ENCODE measurements at places on chromosomes 4 and X. TPM values are rescaled to one million over a fixed set of nuclear protein-coding genes. Genes with fewer than 3 reads are reported as not detected.

Gene CLDN34
- 0.86 TPM for total RNA-seq

DNA sequence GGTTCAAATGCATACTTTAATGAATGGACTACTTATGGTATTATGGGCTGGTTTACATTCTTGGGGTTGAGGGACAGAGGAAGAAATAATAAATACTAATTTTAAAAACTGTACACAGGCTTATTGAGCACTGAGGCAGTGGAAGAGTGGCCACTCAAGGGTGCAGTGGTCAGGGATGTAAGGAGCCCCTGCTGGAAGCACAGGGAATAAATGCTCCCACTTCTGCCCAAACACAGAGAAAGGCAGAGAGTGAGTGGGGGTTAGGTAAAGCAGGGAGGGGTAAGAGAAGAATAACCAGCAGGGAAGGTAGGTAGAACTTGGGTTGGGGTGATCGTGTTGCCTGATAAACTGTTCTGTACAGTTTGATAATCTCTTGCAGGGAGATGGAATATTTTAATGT lies 60.0 kb downstream of the GAB1 start:
- DNase-seq, result no peak

Gene TECRL
- total RNA-seq, result not detected

- DNase-seq, result no peak
Measured at GRCh38 chr4:151675411-151675971, 85.3 kb downstream of the GATB start.

DNA sequence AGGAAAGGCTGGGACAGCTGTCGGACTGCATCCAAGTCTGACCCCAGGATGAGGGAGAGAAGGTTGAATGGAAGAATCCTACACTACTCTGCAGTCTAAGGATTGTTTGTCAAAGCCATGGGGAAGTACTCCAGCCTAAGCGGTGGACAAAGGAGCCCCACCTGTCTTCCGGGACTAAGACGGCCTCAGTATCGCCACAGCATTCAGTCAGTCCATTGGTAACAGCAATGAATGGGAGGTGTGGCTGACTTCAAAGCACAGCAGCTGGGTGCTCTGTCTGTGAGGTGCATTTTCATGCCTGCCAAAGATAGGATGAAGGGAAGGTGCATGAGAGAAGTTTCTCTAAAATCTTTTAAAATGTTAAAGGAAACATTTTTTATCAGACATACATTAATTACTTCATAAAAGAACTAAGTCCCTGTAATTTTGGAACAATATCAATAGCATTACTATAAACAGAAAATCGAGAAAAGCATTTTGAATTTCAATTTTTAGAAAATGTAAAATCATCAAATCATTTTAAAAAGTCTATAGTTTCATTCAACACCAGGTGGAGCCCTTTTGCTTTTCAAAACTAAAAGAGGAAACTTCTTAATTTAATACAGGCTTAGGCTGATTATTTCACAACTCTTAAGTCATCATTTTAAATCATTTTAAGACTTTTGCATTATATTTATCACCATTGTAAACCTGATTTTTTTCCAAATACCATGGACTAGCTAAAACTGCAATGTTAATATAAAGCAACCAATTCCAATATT lies 27.6 kb upstream of the INTU start:
- no peak for DNase-seq

Gene GLOD5
- total RNA-seq, result not detected

Gene NCAPG
- 11.8 TPM for total RNA-seq

DNA sequence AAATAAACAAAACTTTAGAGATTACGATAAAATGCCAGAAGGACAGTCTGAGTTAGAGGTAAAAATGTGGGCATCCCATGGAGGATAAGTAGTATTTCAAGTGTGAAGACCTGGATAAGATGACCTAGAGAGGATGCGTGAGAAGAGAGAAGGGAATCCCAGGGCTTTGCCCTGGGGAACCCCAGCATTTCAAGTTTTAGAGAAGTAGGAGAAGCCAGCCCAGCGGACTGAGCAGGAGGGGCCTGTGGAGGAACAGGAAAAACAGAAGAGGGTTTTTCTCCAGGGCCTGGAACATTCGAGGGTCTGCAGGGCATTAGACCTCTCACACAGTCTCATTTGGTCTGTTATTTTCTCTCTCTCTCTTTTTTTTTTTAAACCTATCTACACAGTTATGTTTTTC lies 2.9 kb upstream of the CFP start:
- DNase-seq, result no peak

Gene FAM9C
- total RNA-seq, result 0.67 TPM

DNA sequence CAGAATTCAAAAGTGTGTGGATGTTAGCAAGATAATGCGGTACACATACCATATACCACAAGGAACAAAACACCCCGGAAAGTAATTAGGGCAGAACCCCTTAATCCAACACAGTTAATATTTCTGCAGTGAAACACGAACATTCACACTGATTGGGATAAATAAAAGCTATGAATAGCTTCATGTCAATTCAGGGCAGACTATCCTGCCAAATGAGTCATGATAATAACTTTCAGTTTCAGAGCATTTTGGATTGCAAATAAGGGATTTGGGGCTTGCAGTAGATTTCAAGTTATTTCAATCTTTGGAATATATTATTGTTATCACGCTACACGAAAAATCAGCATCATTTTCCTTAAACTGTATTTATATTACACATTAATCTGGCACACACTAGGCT lies 24.3 kb downstream of the IRF2 start:
- DNase-seq, result no peak

Gene PNMA6A
- 5.4 TPM for total RNA-seq

Gene DMP1
- total RNA-seq, result not detected

Gene CLGN
- 3.0 TPM for total RNA-seq

DNA sequence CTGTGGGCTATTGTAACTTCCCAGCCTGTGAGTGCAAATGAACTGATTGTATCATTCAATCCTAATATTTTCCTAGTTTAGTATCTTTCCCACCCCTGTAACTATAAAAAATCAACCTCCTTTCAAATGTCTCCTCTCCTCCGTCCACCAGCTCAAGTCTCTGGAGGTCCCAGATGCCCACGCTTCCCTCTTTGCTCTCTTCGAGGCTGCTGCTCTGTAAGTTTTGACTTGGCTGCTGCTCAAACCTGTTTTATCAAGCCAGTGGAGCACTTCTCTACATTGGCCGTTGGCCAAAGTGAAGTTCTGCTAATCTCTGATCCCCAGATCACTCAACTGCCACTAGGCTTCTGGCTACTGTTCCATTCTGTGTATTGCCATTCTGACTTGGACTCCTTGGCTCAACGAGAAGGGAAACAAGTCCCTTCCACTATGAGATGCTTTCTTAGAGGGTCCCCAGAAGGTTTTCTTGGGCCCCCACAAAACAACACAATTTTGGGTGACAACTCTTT lies 60.7 kb upstream of the RAPGEF2 start:
- DNase-seq, result no peak

Gene KIAA1210
- not detected for total RNA-seq

Gene DGKK
- total RNA-seq, result 0.98 TPM

DNA sequence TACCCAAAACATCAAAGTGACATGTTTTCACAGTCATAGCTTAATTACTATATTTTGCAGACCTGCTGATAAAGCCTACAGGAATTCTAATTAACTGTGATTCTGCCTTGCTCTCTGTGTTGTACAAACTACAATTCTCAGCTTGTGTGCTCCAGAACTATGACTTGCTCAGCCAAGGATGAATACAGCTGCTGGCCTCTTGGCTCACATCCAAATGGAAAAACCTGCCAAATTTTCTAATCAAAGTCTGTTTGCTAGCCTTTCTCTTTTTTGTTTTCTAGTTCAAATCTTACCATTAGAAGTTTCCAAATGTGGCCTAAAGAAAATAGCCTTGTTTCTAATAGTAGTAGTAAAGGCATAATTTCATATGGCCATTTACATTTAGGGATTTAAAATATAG lies 1176.8 kb downstream of the FAM133A start:
- DNase-seq, result no peak
